ENCODE measurements at places on chromosomes 2 and 18.

DNA sequence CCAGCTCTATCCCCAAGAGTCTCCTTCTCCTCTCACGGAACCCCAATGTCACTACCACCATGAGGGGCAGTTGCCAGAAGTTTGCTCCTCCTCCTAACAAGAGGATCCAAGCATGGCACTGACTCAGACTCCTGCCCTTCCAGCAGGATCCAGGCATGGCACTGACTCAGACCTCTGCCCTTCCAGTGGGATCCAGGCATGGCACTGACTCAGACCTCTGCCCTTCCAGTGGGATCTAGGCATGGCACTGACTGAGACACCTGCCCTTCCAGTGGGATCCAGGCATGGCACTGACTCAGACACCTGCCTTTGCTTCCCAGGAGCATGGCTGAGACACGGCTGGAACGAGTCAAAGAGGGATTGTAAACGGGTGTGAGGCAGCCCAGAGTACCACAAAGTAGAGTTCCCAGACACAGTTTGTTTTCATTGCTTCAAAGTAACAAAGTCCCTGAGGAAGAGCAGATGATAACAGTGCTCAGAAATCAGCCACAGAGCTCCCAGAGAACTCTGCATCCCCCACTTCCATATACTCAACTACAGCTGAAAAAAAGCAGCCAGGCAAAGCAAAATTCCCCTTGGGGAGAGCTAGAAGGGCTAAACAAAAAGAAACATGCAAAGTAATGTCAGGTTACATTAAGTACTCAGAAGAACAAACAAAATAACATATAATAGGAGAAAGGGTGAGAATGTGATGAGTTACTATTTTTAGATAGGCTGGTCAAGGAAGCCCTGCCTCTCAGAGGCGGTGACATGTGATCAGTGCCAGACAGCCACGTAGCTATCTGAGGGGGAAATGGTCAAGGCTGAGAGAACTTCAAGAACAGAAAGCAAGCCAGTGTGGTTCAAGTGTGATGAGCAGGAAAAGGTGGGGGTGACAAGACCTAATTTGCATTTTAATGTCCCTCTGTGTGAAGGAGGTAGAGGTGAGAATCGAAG, 3.0 kb downstream of the BUB1 start:
- DNase-seq = peak; percentile 42

DNA sequence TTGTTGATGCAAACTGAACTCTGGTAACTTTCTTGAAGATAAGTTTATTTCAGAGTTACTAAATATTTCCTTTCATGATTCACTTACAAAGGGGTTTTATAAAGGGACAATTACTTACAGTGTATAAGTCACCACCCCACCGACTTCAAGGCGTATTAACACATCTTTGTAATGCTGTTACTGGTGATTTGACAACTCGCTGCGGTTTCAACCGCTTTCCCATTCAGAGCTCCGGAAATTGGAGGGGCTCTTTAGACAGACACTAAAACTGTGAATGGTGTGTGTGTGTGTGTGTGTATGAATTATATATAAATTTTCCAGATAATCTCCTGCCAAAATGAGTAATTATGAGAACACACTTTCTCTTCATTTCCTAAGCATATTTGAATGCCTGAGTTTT, 4.9 kb downstream of the TM4SF20 start:
- DNase-seq = no peak

DNA sequence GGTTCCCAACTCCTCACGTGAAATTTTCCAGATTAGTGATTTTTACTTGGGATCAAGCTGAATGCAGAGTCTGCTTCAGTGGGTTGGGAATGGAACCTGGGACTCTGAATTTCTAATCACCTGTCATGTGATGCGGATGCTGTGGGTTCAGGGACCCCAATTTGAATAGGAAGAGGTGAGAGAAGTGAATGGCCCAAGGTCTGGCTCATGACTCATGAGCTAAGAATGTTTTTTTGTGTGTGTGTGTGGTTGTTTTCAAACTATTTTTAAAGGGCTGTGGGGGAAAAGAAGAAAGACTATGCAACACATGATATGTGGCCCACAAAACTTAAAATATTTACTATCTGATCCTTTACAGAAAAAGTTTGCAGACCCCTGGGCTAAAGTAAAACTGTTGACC, 108.5 kb upstream of the CYRIA start:
- no peak for DNase-seq

DNA sequence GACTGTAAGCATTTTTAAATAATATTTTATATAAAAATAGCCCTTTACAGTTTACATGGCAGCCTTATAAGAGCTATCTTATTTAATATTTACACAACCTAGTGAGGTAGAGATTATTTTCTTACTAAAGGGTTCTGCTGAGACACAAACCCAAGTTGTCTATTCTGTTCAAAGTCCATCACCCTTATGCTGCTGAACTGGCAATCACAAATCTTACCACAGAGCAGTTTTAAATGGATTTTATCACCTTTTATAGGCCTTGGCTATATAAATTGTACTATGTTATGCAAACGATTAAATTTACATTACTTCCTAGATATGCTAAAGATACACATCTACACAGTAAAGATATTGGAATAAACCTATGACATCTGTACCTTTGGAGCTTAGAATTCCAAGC, 40.7 kb downstream of the RBM45 start:
- DNase-seq = no peak

GRCh38 chr2:237790353-237790752, 8.2 kb upstream of the RBM44 start:
- DNase-seq = no peak

DNA sequence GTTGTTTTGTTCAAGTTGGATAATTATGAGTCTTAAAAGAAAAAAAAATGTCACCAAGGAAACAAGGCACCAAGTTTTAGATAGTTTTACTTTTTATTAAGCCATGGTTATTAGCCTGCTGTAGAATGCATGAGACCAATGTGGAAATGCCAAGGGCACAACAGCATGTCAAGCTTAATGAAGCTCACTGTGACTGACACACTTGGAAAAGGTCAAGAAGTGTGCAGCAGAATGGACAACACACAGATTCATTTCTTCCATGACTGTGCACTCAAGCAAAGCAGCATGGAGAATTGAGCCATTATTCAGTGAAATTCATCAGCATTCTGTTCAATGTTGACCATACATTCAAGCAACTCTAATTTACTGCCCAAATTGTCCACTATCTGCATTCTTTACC, 23.6 kb downstream of the SPHKAP start:
- DNase-seq = no peak

DNA sequence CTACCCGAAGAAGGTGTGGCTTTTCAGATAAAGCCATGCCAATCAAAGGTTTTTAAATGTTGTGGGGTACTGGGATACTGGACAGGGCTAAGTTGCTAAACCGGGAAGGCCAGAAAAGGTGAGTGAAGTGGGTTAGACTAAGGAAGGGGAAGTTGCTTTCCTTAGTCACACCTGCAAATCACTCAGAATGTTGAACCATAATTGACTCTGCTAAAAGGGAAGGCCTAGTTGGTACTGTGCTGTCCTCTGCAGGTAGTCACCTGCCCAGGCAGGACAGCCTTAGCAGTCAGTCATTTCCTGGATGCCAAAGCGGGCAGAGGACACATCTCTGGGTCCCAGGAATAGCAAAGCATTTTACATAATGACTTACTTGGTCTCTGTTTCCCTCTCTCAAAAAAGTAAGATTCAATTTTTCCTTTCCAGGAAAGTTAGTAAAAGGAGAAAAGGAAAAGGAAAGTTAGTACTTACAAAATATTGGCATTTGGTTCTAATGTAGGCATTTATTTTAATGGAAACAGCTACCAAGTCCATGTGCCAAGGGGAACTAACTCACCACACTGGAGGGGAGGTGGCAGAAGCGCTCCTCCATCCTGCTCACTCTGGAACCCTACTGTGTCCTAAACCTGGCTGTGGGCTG, 60.3 kb downstream of the RFTN2 start:
- peak; percentile 16 for DNase-seq

- no peak for DNase-seq
Observed at GRCh38 chr2:26913999-26914658, 56.3 kb upstream of the MAPRE3 start.

- no peak for DNase-seq
Observed at GRCh38 chr18:1392046-1392445, 487.4 kb downstream of the ADCYAP1 start.

- DNase-seq = no peak
Observed at GRCh38 chr2:74286725-74287124, 56.5 kb downstream of the SLC4A5 start.

- DNase-seq = no peak
Observed at GRCh38 chr2:55111230-55111569, 60.9 kb upstream of the RTN4 start.

DNA sequence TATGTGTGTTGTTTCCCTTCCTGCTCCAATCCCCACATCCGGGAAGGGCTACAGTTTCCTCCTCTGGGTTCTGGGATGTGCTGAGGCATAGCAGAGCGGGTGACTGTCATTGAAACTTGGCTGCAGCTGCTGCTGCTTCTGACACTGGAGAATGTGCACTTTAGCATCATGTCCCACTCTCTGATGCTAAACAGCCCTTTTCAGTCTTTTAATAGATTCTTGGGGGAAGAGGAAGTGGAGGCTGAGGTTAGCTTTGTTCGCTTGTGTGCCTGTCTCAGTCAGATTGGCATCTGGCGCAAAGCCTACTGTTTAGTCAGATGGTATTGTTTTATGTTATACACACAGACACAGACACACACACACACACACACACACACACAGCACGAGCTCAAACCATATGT, 136.5 kb upstream of the RND3 start:
- DNase-seq = no peak

DNA sequence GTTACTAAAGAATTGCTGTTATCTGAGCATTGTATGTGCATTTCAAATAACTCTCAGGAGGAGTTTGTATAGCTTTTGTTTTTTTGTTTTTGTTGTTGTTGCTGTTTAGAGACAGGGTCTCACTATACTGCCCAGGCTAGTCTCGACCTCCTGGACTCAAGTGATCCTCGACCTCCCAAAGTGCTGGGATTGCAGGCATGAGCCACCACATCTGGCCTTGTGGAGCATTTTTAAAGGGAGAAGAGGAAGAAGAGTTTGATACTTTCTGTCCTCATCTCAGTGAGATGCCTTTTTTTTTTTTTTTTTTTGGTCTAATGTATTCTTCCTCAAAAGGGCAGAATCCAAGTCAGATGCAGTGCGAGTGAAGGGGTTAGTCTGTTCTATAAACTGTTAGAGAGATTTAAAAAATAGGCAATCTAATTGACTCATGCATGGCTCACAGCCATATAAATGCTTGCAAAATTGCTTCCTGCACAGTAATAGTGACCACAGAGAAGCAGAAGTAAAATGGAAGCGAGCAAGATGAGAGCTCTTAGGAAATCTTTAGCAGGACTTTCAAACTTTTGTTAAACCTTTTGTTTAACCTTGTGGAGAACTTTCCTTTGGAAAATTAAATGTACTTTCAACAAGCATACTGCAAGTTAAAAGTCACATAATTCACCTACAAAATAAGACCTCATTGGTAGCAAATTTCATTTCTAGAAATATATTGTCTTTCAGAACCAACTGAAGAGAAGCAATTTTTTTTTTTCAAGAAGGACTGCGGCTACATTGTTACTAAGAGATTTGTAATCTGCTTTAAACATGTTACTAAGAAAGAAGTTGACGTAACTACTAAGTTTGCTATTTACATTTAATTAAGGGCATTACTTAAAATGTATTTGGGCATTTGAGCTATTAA, 52.3 kb upstream of the ROCK1 start:
- DNase-seq = peak; percentile 4

DNA sequence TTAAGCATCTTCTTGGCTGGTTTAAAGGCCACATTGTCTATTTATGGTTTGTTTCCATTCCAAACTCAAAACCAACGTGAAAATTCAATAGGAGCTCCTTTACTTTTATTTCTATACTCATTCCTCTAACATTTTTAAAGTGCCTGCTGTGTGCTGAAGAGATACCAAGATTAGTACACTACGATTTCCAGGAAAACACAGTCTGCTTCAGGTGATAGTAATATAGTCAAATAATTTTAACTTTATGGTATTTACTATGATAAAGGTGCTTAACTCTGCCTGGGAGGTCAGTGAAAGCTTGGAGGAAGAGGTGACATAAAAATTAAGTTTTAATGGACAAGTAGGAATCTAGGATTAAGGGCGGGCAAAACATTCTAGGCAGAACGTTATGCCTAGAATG, 121.4 kb downstream of the KIAA1328 start:
- DNase-seq = no peak

GRCh38 chr2:203687165-203687564, 19.3 kb upstream of the CD28 start:
- no peak for DNase-seq

DNA sequence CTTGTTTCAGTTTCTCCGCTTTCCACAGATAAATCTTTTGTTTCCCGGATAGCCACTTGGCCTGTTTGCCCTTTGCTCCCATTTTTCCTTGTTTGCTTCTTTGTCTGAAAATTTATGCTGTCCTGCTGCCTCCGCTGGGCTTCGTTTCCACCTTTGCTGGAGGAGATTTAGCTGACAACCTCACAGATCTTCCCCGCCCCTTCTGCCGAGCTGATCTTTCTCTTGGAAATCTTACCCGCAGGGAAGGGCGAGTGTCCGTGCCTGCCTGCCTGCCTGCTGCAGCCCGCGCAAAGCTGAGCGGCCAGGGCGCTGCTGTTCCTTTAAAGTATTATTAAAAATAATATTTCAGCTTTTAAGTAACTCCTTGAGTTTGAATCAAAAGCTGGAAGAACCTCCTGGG, 1.4 kb upstream of the XRCC5 start:
- no peak for DNase-seq

DNA sequence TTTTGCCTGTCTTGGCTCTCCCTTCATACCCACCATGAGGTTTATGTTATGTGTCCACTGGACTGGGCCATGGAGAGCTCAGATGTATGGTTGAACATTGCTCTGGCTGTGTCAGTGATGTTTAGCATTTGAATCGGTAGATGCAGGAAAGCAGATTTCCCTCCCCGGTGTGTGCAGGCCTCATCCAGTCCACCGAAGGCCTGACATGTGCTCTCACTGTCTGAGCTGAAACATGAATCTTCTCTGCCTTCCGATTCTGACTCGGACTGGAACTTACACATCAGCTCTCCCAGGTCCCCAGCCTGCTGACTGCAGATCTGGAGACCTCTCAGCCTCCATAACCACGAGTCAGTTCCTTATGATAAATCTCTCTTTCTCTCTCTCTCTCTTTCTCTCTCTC, 72.4 kb upstream of the SLC66A3 start:
- DNase-seq = no peak

DNA sequence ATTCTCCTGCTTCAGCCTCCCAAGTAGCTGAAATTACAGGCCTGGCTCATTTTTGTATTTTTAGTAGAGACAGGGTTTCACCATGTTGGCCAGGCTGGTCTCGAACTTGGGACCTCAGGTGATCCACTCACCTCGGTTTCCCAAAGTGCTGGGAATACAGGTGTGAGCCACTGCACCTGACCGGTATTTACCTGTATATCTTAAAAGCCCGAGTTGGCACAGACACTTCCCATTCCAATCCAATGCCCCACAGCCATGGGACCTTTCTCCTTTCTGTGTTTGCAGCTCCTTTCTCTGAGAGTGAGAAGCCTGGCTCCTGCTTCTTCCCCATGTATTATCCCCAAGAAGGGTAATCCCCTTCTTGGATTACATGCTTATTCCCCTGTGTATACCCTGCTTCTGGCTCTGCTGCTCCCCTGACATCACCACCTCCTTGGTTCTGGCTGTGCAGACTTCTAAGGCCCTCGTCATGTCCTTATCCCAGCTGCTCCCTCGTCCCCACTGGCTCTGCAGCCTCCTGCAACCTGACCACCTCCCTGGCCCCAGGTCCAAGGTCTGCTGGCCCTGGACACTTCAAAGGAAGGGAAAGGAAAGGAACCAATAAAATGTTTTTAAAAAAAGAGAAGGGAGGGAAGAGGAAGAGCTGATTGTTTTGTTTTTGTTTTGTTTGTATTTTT, 52.8 kb downstream of the INPP5D start:
- DNase-seq = no peak

Data from A549 (cell line).